Right renal cortex interstitium (tissue), 3 donors: ENCODE measurements at places on chromosomes 11 and 22. TPM values are rescaled to one million over a fixed set of nuclear protein-coding genes. Genes with fewer than 3 reads are reported as not detected.

- DNase-seq: no peak
Observed at GRCh38 chr11:33377412-33378370, 120.5 kb downstream of the HIPK3 start.

- DNase-seq: no peak
Observed at GRCh38 chr11:48025984-48026340, 45.6 kb downstream of the PTPRJ start.

- no peak for DNase-seq
Observed at GRCh38 chr11:83715927-83716535, 429.9 kb upstream of the CCDC90B start.

DNA sequence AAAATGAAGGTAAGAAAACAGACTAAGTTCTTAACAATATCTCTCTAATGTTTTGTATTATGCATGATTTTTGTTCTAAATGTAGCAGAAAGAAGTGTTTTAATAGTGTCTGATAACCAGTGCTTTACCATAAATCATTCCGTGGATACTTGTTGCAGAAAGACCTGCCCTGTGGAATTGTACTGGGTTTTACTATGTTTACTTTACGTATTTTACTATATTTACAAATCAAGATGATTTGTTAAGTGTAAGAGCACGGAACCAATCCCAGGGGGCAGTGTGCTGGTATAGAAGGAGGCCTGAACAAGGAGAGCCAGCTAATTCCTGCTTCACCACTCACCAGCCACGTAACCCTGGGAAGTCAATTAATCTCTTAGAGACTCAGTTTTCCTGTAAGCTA, 1.4 kb downstream of the HTR3B start:
- no peak for DNase-seq

SELENOH gene
- polyA plus RNA-seq: 108 TPM

DNA sequence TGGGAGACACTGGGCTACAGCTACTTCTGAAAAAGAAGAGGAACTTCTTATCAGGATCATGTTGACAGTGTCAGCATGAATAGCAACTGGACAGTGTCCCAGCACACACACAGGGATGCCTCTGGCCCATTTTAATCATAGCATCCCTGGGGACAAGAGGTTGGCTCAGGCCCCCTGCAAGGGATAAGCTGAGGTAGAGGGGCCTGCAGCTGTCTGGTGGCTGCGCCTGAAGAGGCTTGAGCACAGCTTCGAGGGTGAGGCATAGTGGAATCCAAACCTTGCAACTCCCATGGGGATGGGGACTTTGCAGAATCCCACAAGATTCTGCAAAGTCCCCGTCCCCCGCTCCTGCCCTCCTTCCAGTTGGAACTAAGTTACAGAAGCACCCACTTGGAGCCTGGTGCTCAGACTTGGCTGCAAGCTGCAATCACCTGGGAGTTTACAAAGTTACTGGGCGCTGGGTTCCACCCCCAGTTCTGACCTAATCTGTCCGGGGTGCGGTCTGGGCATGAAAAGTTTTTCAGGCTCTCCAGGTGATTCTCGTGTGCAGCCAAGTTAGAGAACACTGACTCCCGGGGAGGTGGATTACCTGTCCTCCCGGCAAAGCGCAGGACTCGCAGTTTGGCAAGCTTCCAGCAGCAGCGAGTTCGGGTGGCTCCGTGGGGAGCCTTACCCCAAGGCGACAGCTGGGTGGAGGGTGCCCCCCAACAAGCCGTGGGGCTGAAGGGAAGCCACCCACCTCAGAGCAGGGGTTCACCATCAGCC, 16.0 kb upstream of the LINC01488 start:
- DNase-seq: no peak

GRCh38 chr11:129291546-129291945, 84.1 kb upstream of the BARX2 start:
- no peak for DNase-seq

DNA sequence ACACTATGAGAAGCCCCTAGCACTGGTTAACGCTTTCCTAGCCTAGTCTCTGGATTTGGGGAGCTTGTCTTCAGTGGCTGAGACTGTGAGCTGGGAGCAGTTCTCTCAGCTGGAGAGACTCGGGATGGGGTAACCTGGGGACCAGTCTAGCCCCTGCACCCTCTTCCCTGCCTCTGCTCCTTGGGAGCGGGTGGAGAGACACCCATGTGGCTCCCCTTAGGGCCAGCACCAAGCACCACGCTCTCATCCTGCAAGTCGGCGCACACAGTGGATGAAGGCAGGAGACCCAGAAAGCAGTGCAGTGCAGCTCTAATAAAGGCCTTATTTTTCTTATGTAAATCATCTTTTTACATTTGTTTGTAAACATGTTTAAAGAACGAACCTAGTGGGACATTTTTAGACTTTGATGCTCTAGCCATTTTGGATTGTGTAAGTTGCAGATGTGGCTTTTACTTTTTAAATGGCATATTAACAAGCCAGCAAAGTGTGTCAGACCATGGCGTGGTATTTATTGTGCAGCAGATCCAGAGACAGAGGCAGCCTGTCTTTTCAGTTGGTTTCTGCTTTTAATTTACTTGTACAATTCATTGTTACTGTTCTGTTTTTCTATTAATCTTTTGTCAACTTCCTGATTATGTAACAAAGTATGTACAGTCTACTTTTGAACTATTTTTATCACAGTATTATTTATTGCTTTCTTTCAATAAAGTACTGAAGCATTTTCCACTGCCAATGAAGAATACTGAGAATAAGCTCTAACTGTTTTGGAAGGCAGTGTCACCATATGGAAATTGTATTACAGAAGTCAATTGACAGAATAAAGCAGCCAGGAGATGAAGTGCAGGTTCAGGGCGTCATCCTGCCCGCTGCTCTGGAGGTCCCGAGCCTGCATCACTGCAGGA, 14.4 kb upstream of the CTTN start:
- no peak for DNase-seq
